Aorta (tissue), 5 donors: ENCODE measurements at places on chromosomes 13 and 19. TPM values are rescaled to one million over a fixed set of nuclear protein-coding genes. Genes with fewer than 3 reads are reported as not detected.

The RXFP2 gene
- not detected for total RNA-seq

The ZNF541 gene
- 0.13 TPM for total RNA-seq

The ZNF345 gene
- 10.7 TPM for total RNA-seq

The ZNF534 gene
- 1.1 TPM for total RNA-seq

The ZNF850 gene
- total RNA-seq, result 4.2 TPM

The FGF9 gene
- total RNA-seq, result 0.62 TPM

The CABP5 gene
- not detected for total RNA-seq

The ZSWIM4 gene
- 12.1 TPM for total RNA-seq

The ZNF681 gene
- total RNA-seq, result 3.0 TPM

The NLRP7 gene
- total RNA-seq, result not detected

The PTPRH gene
- 0.29 TPM for total RNA-seq

The FBXO17 gene
- 23.6 TPM for total RNA-seq

The MAMSTR gene
- total RNA-seq, result 3.7 TPM
